ENCODE measurements at places on chromosomes 4 and X. TPM values are rescaled to one million over a fixed set of nuclear protein-coding genes. Genes with fewer than 3 reads are reported as not detected.

Gene PRRG3
- total RNA-seq, result not detected

Gene CASP6
- 21.9 TPM for total RNA-seq

- no peak for DNase-seq
Observed at GRCh38 chrX:1222531-1223241, 10.2 kb upstream of the CRLF2 start.

- DNase-seq, result peak; percentile 48
Observed at GRCh38 chrX:136065044-136065671, 79.9 kb downstream of the SLC9A6 start.

Data from CD4-positive, CD25-positive, alpha-beta regulatory T cell (primary cell).